ENCODE measurements at places on chromosomes 7 and 10.

GRCh38 chr10:63671317-63671937 is 150.2 kb downstream of the REEP3 start:
- peak; percentile 96 for DNase-seq

DNA sequence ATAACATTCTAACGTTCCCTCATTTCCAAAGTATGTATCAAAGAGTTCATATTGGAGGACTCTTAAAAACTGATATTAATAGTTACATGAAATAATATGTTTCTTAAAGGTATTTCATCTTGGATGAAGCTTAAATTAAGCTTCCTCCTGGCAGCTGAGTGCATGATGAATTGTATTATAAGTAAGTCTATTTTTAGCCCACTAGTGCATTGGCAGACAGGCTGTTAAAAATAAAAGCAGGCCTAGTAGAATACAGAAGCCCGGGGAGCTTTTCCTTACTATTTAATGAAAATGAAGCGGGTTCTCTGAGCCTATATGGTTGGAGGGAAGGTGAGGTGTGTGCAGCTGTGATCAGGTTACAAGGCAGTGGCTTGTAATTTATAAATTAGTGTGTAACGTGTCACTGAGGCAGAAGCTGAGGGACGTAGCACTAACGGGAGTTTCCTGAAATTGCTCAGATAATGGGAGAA is 130.7 kb upstream of the KMT2E start:
- DNase-seq: no peak

GRCh38 chr10:1483246-1483645 is 254.1 kb downstream of the ADARB2 start:
- DNase-seq: no peak

- peak; percentile 36 for DNase-seq
Measured at GRCh38 chr7:41085244-41085643, 617.6 kb downstream of the INHBA start.

- DNase-seq: no peak
Measured at GRCh38 chr7:31304446-31304845, 36.1 kb downstream of the NEUROD6 start.

Data from fibroblast of skin of left biceps (primary cell).